Activated CD4-positive, alpha-beta T cell treated with anti-CD3 and anti-CD28 coated beads for 1 hour (primary cell): ENCODE measurements at places on chromosomes 2 and 18.

DNA sequence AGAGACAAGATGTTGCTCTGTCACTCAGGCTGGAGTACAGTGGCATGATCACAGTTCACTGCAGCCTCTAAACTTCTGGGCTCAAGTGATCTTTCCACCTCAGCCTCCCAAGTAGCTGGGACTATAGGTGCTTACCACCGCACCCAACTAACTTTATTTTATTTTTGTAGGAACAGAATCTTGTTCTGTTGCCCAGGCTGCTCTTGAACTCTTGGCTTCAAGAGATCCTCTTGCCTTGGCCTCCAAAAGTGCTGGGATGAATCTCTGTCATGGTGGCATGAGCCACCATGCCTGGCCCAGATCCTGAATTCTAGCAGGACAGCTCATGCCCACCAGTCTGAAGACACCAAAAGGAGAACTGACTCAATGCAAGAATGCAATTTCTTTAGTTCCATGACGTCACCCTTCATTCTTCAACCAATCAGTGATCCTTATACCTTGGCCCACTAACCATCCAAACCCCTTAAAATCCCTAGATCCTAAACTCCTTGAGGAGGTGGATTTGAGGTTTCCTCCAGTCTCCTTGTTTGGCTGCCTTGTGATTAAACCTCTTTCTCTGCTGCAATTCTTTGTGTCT, 25.6 kb upstream of the CXXC1 start:
- DNase-seq: no peak

- no peak for DNase-seq
These were observed 21.4 kb downstream of the KIF3C start for GRCh38 chr2:25960920-25961319.

DNA sequence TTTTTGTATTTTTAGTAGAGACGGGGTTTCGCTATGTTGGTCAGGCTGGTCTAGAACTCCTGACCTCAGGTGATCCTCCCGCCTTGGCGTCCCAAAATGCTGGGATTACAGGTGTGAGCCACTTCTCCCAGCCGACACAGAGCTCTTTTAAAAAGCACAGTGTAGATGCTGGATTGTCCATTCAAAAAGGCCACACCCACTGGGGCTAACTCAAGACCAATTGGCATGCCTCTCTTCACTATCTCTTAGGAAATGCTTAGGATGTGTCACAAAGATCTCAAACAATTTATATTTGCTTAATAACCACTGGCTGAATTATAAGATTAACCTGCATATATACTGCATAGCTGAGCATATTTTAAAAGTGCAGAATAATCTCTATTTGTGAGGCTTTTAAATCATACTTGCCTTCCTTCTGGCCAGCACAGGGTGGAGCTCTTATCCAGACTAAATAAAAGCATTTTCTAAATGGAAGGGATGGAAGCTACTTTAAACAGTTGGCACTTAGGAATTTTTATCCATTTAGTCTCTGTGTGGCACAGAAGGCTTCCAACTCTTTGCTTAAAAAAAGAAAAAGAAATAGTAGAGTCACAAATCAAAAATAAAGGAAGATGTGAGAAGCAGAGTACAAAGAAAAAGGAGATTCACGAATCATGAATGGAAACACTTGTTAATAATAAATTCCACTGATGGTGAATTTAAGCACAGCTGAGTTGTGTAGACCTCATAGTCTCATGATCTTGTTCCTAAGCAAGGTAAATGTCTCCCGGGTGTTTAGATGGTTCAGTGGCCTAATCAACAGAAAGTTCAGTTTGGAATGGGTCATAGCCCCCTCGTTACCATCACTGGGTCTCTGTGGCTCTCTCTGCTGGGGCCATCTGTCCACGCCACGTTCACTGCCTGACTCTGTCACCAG, 22.4 kb downstream of the CRYGD start:
- no peak for DNase-seq

DNA sequence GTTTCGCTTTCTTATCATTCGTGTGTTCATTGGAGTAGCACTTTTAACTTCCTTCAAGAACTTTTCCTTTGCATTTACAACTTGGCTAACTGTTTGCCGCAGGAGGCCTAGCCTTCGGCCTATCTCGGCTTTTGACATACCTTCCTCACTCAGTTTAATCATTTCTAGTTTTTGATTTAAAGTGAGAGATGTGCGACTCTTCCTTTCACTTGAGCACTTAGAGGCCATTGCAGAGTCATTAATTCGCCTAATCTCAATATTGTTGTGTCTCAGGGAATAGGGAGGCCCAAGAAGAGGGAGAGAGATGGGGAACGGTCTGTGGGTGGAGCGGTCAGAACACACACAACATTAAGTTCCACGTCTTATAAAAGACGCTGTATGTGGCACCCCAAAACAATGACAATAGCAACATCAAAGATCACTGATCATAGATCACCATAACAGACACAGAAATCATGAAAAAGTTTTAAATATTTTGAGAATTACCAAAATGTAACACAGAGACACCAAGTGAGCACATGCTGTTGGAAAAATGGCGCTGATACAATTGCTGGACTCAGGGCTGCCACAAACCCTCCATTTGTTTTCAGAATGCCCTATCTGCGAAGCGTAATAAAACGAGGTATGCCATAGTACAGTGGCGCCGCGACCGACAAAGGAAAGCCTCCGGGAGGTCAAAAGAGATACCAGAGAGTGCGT, 553 bp downstream of the TIGD1 start:
- no peak for DNase-seq

- DNase-seq: no peak
These were observed 124.0 kb downstream of the BCL2 start for GRCh38 chr18:63195326-63196159.

GRCh38 chr2:67448648-67449047, 51.5 kb downstream of the ETAA1 start:
- no peak for DNase-seq

GRCh38 chr2:177670791-177671535, 278.4 kb downstream of the AGPS start:
- DNase-seq: no peak

DNA sequence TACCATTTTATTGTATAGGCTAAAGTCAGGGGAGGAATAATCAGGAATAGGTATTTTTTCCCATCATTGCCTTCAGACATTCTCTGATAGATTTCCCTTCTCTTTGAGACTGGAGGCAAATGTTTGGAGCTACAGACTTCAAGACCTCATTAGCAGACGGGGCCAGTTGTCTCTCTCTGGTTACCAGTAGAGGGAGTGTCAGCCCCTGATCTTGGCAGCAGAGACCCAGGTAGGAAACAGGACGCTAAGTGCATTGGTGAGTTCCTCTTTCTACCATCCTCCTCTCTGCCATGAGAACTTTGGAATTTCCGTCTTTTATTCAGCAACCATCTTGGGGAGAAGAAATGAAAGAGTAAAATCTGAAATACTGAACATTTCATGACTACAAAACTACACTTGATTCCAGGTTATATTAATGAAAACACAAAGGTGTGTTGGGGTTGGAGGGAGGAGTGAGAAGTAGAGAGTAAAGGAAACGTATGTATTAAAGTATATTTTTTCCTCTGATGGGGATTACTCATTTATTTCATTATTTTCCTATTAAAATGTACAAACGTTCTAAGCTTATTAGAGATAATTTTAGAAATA, 186.2 kb upstream of the GCFC2 start:
- no peak for DNase-seq

DNA sequence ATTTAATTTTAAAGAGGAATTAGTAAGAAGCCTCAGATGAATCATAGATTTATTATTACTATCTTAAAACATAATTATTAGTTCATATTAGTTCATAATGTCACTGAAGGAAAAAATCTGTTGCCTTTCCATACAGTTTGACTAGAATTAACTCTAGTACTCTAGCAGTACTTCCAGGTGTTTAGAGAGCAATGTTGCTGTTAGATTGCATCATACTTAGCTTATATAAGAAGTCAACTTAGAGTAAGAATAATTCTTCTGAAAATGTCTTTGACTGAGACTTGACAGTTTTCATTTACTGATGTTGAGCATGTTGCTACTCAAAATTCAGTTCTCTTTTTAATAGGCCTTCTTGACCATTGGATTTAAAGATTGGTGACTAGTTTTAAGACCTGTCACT, 4.7 kb downstream of the RAB3GAP1 start:
- DNase-seq: no peak
